ENCODE measurements at places on chromosomes 3 and 15. TPM values are rescaled to one million over a fixed set of nuclear protein-coding genes. Genes with fewer than 3 reads are reported as not detected.

TJP1 gene
- polyA plus RNA-seq = 102 TPM

PARP14 gene
- 8.8 TPM for polyA plus RNA-seq

CPLX3 gene
- 3.6 TPM for polyA plus RNA-seq

ITIH3 gene
- polyA plus RNA-seq = 9.9 TPM

PPP1R14D gene
- polyA plus RNA-seq = not detected

All from testis (tissue), 5 donors.